ENCODE measurements at places on chromosomes 1 and 21.

DNA sequence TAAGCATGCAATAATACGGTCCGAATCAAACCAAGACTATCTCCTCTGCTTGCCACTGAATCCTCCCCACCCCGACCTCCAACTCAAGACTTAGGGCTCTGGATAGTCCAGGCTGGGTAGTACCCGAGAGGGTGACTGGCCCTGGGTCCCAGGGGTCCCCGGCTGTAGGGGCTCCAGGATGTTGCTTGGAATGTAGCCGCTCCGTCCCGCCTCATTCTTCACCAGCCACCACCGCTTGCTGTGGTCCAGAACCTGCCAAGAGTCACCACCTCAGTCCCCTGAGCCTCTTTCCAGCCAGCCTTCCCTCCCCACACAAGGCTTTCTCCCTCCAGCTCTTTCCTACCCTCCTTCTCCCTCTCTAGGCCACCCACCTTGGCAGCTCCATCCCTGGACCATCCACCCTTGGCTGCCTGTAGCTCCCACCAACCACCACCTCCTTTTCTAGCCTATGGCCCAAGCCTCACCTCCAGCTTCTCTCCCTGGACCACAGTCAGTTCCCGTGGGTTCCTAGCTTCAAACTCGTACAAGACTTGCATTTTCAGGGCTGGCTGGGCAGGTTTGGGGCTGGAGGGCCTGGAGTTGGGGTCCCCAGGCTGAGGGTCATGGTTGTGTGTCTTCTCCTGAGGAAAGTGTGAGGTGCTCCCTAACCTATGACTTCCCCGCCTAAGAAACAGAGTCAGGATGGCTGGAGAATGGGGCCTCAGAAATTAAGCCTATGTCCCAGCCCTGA lies 10.9 kb upstream of the GSTM3 start:
- no peak for DNase-seq

- DNase-seq = peak; percentile 12
These were observed 165.9 kb upstream of the CACNA1E start for GRCh38 chr1:181317261-181317930.

DNA sequence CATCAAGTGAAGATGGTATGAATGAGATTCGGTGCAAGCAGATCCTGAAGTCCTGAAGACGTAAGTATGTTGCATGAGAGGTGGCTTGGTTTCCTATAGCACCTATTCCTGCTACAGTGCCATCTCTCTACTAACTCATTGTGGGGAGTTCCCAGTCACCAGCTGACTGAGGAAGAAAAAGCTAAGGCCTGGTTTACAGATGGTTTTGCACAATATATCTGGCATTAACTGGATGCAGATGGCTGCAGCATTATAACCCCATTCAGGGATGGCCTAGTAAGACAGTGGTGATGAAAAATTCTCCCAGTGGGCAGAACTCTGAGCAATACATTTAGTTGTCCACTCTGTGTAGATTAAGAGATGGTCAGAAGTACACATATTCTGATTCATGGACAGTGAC lies 36.7 kb downstream of the RTCA start:
- DNase-seq = no peak

- DNase-seq = no peak
These were observed 33.9 kb downstream of the EIF2D start for GRCh38 chr1:206578068-206578977.

DNA sequence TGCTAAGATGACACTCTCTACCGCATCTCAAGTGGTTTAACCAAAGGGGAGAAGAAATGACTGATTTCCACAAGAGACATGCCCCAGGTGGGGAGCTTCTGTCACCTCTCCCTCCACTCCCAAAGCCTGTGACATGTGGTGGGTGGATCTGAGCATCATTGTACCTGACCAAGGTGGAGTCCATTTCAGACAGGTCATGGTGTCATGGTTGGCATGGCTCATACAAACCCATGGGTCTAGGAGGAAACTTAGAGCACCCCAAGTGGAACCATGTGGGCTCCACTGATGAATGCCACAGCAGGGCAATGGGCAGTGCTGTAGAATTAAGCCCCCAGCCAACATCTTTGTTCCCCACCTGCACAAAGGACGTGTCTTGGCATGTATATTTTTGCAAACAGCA lies 131.5 kb upstream of the EDN2 start:
- DNase-seq = no peak

Measured in astrocyte of the hippocampus (primary cell).